A673 (cell line): ENCODE measurements at places on chromosomes 6 and 20. TPM values are rescaled to one million over a fixed set of nuclear protein-coding genes. Genes with fewer than 3 reads are reported as not detected.

DNA sequence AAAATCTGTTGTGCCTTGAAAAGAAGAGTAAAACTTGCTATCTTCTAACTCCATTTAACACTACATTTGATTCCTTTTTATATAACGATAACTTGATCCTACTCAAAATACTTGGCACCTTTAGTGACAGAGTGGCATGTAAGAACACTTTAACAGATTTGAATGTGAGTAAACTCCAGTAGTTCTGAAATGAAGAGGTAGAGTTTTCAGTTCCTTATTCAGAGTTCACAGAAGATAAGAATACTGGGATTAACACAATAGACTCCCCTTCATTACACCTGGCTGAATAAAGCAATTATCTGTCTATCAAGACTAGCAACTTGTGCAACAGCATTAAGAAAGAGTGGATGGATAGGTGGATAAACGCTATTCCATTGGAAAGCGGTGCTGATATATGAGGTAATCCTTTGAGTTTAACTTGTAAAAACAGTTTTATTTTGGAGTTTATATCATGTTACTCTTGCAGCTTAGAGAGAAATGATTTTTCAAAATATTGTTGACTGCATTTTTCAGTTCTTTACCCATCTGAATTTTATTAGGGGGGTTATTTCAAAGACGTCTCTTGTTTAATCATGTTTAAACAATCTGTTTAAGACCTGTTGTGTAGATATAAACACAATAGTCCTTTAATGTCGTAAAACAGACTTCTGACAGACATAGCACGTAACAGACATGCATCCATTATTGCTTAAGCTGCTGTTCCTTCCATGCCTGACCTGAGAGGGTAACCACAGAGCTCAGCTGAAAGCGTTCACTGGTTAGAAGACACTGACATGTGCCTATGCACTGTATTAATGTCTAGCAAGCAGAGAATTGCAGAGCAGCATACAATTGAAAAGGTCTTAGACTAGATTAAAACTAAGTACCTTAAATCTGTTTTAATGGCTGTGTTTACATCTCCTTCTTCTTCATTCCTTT is 102.4 kb upstream of the SUPT3H start:
- H3K27me3 ChIP-seq: no peaks in the 10 kb centered on the region
- H3K36me3 ChIP-seq: no peaks in the 10 kb centered on the region
- no peak overlapping the region for H3K27ac ChIP-seq
- H3K4me3 ChIP-seq: peak overlapping the region; percentile 8
- H3K4me1 ChIP-seq: peaks cover 40% of the 10 kb centered on the region

DNA sequence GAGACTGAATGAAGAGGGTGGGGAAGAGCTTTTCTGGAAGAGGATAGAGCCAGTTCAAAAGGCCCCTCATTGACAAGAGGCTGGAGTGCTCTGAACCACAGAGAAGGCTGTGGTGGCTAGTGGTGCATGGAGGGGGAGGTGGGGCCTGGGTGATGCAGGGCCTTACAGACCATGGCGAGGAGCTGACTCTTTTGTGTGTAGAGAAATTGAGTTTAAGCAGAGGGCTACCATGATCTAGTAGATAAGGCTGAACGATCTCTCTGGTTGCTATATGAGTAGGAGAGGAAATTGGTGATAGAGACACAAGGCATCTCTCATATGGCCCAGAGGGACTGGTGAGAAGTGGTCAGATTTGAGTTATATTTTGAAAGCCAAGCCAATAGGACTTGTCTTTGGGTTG is 137.6 kb downstream of the UST start:
- H3K27me3 ChIP-seq: no peaks in the 10 kb centered on the region
- DNase-seq: no peak
- H3K4me3 ChIP-seq: no peak overlapping the region
- H3K4me1 ChIP-seq: peaks cover 20% of the 10 kb centered on the region
- H3K36me3 ChIP-seq: no peaks in the 10 kb centered on the region

DNA sequence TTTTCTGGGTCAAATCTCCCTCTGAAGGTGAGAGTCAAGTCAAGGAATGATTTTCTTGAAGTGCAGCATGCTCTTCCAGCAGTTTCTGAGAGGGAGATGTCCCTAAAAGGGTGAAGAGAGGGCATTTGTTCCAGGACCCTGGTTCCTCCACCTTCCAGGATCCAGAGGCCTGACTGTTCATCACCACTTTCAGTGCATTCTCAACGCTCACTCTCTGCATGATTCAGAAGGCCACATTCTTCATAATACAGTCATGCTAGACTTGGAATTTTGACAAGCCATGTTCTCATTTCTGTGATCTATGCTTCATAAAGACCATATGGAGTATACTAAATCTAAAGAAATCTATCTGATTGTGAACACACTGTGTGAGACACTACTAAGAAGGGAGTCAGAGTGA is 85.1 kb downstream of the PDE7B start:
- no peaks in the 10 kb centered on the region for H3K4me1 ChIP-seq
- H3K4me3 ChIP-seq: no peak overlapping the region
- DNase-seq: no peak
- H3K27ac ChIP-seq: no peak overlapping the region
- H3K27me3 ChIP-seq: no peaks in the 10 kb centered on the region
- no peaks in the 10 kb centered on the region for H3K36me3 ChIP-seq

DNA sequence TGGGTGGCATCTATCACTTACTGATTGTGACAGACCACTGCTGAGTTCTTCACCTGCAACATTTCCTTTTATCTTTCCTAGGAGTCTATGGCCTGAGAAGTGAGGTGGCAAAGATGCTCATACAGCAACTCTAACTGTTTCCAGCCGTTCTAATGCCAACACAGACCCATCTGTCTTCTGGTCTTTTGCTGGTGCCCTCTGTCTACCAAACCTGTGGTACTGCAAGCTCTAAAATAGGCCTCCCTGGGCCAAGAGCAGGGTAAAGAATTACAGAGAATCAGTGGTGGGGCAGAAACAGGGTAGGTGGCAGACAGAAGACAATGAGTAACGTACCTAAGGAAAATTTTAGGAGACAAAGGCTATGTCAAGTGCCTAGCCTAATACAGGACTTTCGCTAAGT is 611.0 kb upstream of the FLRT3 start:
- no peak for DNase-seq
- no peaks in the 10 kb centered on the region for H3K4me1 ChIP-seq
- H3K27ac ChIP-seq: no peak overlapping the region

Gene LRRC1
- 3.9 and 4.4 TPM in 2 replicates for total RNA-seq

Gene ABCC10
- 37.5 and 46.4 TPM in 2 replicates for total RNA-seq

Gene MLN
- total RNA-seq: not detected in 2 replicates

GRCh38 chr6:110874880-110875547 is 429 bp downstream of the AMD1 start:
- H3K36me3 ChIP-seq: no peaks in the 10 kb centered on the region
- H3K27ac ChIP-seq: peak overlapping the region; percentile 92
- DNase-seq: peak; percentile 48
- peak overlapping the region; percentile 96 for H3K4me3 ChIP-seq
- H3K27me3 ChIP-seq: no peaks in the 10 kb centered on the region

Gene SMIM26
- 56.6 and 57.7 TPM in 2 replicates for total RNA-seq

Gene NRSN1
- total RNA-seq: not detected in 2 replicates

DNA sequence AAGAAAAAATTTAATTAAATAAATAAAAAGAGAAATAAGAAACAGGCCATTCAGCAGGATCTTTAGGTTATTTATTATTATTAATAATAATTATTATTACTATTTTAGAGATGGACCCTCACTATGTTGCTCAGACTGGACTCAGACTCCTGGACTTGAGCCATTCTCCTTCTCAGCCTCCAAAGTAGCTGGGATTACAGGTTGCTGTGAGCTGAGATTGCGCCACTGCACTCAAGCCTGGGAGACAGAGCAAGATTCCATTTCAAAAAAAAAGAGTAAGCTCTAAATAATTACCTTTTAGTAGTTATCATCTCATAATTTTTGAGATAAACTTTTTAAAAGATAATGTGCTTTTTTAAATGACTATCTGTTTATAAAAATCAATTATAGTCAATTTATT is 1102.8 kb upstream of the GJE1 start:
- no peaks in the 10 kb centered on the region for H3K4me1 ChIP-seq
- H3K4me3 ChIP-seq: no peak overlapping the region
- H3K27me3 ChIP-seq: no peaks in the 10 kb centered on the region
- H3K36me3 ChIP-seq: no peaks in the 10 kb centered on the region

- H3K27ac ChIP-seq: no peak overlapping the region
- no peaks in the 10 kb centered on the region for H3K27me3 ChIP-seq
- no peak for DNase-seq
- H3K4me3 ChIP-seq: no peak overlapping the region
Observed at GRCh38 chr6:91358986-91359385, 772.1 kb upstream of the MAP3K7 start.

GRCh38 chr6:13831615-13832014 is 17.3 kb upstream of the MCUR1 start:
- no peaks in the 10 kb centered on the region for H3K4me1 ChIP-seq
- H3K27me3 ChIP-seq: no peaks in the 10 kb centered on the region
- no peak overlapping the region for H3K4me3 ChIP-seq
- DNase-seq: no peak

DNA sequence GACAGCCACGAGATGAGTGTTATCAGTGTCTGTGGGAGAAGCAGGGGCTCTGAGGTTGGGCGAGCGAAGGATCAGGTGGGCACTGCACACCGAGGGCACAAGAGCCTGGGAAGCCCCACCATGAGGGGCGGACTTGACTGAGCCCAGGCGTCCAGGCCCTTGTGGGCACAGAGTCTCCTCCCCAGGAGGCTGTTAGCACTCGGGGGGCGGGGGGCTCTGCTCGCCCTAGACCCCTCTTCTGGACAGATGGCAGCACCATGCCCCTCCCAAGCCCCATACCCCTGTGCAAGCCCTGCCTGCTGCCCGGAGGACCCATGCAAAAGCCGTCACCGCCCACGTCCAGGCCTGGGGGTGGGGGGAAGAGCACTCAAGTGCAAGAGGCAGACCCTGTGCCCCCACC is 21.7 kb upstream of the SLCO4A1 start:
- no peaks in the 10 kb centered on the region for H3K27me3 ChIP-seq
- DNase-seq: no peak
- no peak overlapping the region for H3K4me3 ChIP-seq
- no peaks in the 10 kb centered on the region for H3K36me3 ChIP-seq

Gene PRSS35
- total RNA-seq: 112 and 131 TPM in 2 replicates

DNA sequence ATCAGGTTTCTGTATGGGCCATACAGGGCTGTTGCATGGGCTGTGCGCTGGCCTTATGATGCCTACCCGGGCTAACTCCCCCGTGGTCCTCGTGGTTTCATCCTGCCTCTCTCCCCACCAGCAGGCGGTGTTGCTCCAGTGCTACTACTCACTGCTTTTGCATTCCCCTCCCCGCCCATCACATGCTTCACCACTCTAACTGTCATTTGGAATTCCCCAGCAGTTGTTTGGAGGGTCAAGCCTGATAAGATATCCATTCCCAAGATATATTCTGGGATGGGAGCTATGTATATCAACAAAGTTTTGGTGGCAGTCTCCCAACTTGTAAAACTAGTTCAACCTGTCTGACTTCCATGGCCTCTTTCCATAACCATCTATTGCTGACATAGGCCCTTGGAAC is 233.2 kb upstream of the SOX4 start:
- no peak overlapping the region for H3K27ac ChIP-seq
- DNase-seq: no peak
- no peaks in the 10 kb centered on the region for H3K4me1 ChIP-seq
- H3K4me3 ChIP-seq: no peak overlapping the region
- H3K27me3 ChIP-seq: no peaks in the 10 kb centered on the region
